ENCODE measurements at places on chromosomes 1 and 21. TPM values are rescaled to one million over a fixed set of nuclear protein-coding genes. Genes with fewer than 3 reads are reported as not detected.

DNA sequence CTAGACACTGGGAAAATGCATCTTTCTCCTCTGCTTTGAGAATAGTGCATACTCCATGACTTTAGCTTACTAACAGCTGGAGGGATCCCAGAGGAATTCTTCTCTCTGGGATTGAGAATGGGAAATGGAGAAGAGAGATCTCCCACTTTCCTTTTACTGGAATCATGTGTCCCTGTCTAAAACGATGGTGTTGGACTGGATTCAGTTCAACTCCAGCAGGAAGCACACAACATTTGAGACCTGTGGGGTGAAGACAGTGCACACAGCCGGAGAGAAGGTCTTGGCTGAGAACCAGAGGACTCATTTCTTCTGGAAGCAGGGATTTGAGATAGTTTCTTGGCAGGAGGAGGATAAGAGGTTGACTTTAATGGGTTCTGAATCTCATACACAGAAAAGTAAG lies 58.7 kb downstream of the TRABD2B start:
- no peak overlapping the region for H3K27ac ChIP-seq
- no peaks in the 10 kb centered on the region for H3K4me1 ChIP-seq
- no peak overlapping the region for H3K4me3 ChIP-seq
- H3K27me3 ChIP-seq = peaks cover 18% of the 10 kb centered on the region
- DNase-seq = no peak
- no peaks in the 10 kb centered on the region for H3K36me3 ChIP-seq

Gene C1orf94
- polyA plus RNA-seq = not detected

DNA sequence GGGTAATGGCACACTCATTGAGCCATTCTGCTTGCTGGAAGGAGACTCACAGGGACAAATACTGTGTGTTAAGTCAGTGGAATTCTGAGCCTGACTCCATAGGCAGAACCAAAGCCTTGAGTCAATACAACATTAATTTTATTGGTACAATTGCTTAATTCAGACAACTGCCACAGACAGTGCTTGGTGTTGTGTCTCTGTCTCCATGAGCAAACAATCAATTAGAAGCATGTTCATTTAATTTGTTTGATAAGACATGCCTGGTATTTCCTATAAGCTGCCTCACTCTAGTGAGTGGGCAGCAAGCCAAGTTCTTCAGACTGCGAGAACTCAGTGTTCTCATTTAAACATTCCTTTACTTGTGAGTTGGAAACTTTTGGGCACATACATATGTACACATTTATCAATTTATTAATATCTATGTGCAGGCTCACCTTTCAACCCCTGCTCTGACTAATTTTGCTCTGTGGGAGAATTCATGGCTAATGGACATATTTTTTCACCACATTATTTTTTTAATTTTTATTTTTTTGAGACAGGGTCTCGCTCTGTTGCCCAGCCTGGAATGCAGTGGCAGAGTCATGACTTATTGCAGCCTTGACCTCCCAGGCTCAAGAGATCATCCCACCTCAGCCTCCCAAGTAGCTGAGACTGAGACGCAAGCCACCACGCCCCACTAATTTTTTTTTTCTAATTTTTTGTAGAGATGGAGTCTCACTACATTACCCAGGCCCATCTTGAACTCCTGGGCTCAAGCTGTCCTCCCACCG lies 4.5 kb upstream of the SRSF10 start:
- DNase-seq = no peak
- no peak overlapping the region for H3K4me3 ChIP-seq
- H3K4me1 ChIP-seq = peaks cover 8% of the 10 kb centered on the region

- H3K4me3 ChIP-seq = no peak overlapping the region
- peaks cover 1% of the 10 kb centered on the region for H3K27me3 ChIP-seq
- no peaks in the 10 kb centered on the region for H3K4me1 ChIP-seq
- H3K36me3 ChIP-seq = no peaks in the 10 kb centered on the region
Observed at GRCh38 chr1:70720109-70720508, 309.0 kb downstream of the CTH start.

Gene C1orf87
- not detected for polyA plus RNA-seq
